Activated naive CD4-positive, alpha-beta T cell treated with anti-CD3 and anti-CD28 coated beads, Interleukin-2, amount 50 U/mL, for 16 hours (primary cell): ENCODE measurements at places on chromosomes 1 and 21.

- no peak for DNase-seq
Measured at GRCh38 chr1:212922016-212922415, 28.3 kb upstream of the VASH2 start.

DNA sequence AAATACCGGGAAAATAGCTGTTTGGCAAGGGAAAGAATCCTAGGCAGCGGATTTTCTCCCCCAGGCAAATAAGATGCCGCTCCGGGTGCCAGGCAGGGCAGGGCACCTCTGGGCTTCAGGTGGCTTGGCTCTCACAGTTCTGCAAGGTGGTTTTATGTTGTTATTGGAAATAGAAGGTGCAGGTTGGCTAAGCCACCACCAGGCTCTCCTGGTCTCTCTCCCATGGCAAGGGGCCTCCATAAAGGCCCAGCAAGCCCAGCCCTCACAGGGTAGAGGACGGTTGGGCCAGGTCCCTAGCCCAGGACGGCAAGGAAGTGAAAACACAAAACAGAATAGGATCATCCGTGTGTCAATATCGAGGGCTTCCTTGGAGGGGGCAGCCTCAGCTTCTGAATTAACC lies 37.6 kb upstream of the GPR153 start:
- no peak for DNase-seq

DNA sequence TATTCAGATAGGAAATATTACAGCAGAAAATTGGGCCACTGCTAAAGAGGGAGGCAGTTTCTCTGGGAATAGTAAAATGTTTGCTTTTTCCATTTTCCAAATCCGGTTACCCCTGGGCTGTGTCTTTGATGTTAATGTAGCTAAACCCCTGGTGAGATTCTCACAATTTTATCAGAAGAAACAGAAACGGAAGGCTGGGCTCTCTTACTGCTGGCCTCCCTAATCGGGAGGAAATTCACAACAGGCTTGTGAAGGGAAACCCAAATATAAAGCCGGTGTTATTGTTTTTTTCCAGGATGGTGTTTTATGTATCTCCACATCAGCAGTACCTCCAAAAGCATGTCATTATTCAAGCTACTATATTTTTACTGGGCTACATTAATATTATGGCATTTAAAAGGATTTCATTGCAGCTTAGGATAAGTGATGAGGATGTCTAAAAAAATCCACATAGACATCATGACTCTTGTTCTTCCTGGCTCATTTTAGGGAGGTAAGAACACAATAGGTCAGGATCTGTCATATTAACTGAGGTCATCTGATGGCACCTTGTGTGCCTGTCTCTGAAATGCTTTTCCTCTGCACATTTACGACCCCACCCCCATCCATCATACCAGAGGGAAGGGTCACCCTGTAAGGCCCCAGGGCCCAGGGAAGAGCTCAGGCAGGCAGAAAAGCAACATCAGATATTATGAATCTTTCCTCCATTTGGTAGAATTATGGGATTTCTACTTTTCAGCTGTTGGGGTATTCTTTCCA lies 158.7 kb downstream of the DSCAM start:
- no peak for DNase-seq

GRCh38 chr1:232996143-232996542 lies 45.7 kb downstream of the NTPCR start:
- no peak for DNase-seq

DNA sequence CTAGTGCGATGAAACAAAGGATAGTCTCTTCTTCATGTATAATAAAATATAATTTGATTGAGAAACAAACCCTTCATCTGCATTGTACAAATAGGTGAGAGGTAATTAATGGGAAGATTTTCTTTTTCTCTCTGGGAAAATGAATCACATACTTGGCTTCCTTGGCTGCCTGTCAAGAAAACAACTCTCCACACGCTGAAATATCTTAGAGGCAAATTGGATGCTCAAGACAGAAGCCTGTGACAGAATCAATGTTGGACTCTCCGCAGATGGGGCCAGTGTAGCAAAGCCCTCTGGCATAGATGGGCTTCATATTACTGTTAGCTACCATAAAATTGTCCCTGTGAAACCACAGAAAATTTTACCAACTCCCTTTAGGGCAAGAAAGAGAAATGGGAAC lies 186.6 kb downstream of the GRIK1 start:
- no peak for DNase-seq

DNA sequence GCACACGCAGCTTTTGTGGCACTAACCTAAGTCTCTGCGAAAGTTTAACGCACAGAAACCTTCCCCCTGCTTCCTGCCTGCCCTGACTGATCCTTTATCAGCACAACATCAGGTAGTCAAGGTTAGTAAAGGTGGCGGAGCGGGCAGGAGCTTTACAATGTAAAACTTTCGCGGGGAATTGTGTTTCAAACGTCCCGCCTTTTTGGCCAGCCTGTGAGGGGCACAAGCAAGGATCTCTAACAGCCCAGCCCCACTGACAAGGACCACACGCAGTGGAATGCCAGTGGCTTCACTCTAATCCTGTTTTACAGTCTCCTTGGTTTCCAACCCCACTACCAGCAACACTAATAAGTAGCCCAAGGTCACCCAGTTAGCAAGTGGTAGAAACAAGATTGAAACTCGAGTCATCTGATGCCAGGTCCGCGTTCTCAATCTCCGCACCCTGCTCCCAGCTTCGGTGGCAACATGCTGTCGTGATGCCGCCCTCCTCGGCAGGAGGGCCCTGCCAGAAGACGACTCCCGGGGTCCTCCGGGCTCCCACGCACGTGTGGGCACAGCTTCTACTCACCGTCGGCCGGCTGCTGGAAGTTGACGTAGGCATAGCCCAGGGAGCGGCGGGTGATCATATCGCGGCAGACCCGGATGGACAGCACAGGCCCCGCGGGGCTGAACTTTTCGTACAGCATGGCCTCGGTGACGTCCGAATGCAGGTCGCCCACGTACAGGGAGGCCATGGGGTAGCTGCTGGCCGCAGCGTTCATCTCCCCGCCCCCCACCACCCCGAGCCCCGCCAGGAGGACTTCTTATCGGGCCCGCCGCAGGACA lies 1.2 kb downstream of the PABPC4 start:
- peak; percentile 46 for DNase-seq

GRCh38 chr21:41651406-41651805 lies 115.4 kb downstream of the RIPK4 start:
- DNase-seq, result no peak

- DNase-seq, result no peak
Measured at GRCh38 chr1:216779686-216780085, 56.5 kb upstream of the ESRRG start.

DNA sequence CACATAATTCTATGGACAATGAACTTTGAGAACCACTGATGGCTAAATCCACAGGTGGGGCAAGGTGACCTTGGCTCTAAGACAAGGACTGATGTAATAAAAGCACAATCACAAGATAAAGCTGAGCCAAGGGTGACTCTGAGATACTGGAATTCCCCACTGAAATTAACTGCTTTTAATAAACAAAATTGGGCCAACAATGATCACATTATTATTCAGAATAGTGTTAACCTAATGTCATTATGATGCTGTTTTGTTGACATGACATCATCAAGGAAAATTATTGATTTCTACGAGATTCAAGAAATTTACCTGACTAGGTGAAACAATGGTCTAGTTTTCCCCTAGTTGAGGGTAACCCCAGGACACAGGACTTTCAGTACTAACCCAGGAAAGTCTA lies 273.7 kb upstream of the NFIA start:
- no peak for DNase-seq

GRCh38 chr1:30081379-30082102 lies 641.8 kb downstream of the MATN1 start:
- DNase-seq, result no peak

DNA sequence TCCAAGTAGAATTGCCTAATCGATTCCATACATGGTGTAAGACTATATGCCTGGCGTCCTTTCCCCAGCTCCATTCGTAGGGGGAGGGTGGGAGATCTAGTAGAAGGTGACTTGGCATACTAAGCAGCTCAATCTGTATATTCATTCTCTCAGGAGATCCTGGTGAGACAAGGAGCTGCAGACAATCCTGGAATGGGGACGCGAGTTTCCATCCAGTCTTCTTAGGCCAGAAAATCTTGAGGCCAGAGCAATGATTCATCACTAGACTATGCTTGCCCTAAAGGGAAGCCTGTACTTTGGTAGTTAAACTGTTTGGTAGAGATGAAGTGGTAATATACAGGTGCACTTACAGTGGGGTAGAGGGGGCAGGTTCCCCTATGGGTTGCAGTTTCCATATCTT lies 468.7 kb downstream of the ADGRL2 start:
- DNase-seq, result no peak

GRCh38 chr1:76950306-76950705 lies 83.0 kb downstream of the ST6GALNAC5 start:
- no peak for DNase-seq

DNA sequence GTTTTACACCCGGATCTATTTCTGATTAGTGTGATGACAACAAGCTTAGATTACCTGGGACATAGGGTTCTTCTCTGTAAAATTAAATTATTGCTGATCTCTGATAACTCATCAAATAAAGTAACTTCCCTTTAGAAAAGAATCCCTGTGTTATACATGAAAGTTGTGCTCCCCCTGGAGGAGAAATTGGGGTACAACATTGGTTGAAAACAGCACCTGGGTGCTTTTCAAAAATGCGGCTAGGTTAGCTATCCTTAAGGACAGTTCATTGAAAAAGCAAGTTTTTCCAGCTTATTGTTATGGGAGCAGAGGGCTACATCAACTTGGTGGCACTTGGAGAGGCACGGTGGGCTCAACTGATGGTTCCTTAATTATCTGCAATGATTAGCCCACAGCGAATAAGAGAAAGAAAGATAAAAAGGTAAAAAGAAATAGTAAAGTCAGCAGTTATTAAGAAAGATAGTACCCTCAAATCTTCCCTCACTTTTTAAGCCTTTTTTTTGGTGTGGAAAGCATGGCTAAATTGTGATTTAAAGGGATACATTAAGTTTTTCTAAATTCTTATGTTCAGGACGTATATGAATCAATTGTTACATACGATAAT lies 97.8 kb downstream of the FMN2 start:
- no peak for DNase-seq

GRCh38 chr1:15068152-15068551 lies 85.4 kb upstream of the TMEM51 start:
- no peak for DNase-seq

DNA sequence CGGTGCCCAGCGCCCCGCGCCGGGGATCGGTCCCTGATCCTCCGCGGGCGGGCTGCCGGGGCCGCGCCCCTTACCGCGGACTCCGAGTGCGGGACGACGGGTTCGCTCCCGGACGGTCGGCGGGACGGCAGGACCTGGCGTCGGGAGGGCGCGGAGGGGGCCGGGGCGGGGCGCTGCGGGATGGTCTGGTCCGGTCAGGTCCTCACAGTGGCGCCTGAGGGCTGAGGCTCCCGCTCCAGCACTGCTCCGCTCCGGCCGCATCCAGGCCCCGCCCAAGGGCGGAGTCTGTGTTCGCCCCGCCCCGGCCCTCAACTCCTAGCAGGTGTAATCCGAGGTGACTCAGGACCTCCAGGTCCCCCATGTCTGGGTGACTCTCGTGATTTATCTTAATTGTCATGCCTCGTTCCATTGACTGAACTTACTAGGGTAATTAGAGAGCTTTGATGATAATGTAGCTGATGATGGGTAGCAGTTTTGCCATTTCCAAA lies at the start of gene RAB3B:
RAB3B (minus strand) TSS at position 223 of the 488 bp plus-strand sequence. CDS start 13,583 bp downstream, outside the sequence.
- DNase-seq, result peak; percentile 87

DNA sequence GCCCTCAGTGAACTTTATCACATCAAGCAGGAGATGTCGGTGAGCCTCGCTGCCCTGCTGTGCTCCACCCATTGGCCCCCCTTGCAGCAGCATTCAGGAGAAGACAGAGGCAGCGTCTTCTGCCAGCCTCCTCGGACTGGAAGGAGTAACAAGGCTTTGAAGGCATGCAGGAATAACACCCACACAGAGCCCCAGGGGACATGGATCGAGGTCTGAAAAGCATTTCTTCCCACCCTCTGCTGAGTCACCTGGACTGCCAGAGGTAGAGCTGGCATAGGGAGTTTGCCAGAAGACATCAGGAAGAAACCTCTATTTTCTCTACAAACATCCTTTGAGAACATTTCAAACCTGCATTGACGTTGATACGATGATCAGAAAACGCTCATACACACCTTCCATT lies 42.9 kb downstream of the COL18A1 start:
- DNase-seq, result no peak

DNA sequence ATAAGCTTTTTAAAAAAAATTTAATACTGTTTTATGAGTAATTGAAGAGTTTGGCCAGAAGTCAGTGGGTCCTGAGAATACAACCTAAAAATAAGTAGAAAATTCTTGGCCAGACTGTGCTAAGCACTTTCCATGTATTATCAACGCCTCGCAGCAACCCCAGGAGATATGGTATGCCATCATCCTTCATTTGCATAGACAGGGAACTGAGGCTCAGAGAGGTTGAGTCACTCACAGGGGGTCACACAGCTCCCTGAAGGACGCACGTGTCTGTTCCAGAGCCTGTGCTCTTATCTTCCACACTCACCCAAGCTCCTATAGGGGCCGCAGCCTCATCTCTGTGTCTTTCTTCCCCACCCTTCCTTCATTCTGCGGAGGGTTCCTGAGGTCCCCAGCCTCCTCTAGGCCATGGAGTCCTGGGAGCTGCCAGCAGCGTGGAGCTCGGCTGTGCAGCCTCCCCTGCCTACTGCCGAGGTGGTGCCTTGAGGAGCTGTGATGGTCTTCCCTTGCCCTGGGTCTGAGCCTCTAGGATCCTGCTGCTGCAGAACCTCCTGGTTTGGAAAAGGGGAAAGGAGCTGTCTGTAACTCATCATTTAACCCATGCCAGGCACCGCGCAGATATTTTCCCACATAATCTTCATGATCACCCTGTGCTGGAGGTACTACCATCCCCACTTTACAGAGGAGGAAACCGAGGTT lies 30.3 kb upstream of the ECE1 start:
- DNase-seq, result no peak

DNA sequence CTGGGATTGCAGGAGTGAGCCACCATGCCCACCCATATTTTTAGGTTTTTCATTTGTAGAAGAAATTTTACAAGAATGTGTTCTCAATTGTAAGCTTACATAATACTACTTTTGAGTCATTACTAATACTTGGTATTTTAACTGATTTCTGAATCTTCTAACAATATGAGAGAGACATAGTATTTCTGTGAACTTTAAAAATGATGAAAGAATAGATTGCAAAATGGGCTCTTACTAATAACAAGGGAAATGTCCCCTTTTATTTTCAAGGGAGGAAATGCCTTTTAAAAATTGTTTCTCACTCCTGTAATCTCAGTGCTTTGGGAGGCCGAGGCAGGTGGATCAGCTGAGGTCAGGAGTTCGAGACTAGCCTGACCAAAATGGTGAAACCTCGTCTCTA lies 5.9 kb downstream of the AGO3 start:
- DNase-seq, result no peak

GRCh38 chr1:71351438-71351837 lies 270.6 kb upstream of the ZRANB2 start:
- no peak for DNase-seq

GRCh38 chr1:180253585-180254495 lies 23.8 kb downstream of the LHX4 start:
- no peak for DNase-seq

DNA sequence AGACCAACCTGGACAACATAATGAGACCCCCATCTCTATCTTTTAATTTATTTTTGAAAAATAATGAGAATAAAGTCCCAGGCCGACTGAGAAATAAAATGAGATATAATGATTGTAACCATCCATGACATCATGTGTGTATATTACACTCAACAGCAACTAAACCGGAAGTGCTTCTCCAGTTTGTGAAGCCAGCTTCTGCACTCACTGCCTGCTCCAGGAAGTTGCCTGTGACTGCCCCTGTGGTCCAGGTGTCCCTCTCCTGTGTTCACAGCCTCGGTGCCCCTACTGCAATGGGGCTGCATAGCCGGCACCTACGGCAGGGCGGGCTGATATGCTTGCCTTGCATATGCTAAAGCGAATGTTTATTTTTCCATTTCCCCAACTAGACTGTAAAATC lies 68.3 kb downstream of the SSBP3 start:
- DNase-seq, result no peak

GRCh38 chr1:114610546-114611245 lies 29.3 kb upstream of the BCAS2 start:
- DNase-seq, result no peak
